Activated naive CD4-positive, alpha-beta T cell (primary cell): ENCODE measurements at places on chromosomes 3 and 15.

DNA sequence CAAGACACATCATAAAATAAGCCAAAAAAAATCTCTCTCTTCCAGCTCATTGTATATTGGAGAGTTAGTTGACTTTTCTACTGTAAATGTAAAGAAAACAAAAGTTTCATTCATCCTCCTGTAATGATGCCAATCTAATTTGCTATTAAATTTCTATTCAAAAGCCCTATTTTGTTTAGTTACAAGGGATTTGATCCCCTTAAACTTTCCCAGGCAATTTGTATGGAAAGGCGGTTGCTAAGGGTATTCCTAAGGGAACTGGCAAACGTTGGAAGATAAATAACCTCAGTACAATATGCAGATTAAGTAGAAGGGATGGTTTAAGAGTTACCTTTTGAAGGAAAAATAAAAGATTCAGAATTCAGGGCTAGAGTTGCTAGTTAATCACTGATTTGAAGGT lies 352.7 kb downstream of the TIGIT start:
- DNase-seq: no peak

- no peak for DNase-seq
These were observed 4.2 kb upstream of the CHL1 start for GRCh38 chr3:192215-192929.

DNA sequence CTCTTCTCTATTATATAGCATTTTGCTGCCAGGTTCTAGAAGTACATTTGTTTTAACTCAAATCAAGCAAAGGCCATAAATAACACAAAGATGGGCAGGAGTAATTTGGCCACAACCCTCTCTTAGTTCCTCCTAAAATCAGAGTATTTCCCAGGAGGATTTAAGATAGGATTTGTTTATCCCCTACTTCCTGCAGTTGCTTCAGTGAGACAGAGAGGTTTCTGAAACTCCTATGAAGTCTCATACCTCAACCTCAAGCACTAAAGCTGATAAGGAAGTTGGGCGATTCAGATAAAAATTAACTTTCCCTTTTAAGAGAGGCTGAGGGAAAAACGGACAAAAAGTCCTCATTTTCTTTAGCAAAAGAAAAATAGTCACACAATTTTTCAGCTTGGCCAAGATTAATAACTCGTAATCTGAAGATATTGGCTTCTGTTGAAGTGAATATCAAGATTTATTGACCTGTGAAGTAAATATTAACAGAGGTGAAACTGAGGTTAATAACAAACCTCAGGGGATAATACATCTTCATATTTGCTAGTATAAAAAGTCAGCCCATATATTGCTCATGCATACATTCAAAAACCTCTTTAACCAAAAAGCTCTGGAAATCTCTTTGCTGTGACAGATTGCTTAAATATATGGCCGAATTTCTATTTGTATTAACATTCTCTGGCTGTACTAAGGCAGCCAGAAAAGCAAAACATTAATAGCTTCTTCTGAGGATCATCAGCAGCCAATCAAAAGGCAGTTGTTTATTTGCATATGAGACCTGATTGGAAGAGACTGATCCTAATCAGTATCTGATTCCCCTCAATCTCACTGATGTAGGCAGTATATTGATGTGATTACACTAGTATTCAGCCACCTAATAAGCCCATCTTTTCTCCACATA lies 90.6 kb upstream of the GADL1 start:
- no peak for DNase-seq

GRCh38 chr3:20185331-20185678 lies 701 bp downstream of the SGO1 start:
- no peak for DNase-seq

- no peak for DNase-seq
These were observed 616.0 kb upstream of the NAALADL2 start for GRCh38 chr3:174243171-174243570.

DNA sequence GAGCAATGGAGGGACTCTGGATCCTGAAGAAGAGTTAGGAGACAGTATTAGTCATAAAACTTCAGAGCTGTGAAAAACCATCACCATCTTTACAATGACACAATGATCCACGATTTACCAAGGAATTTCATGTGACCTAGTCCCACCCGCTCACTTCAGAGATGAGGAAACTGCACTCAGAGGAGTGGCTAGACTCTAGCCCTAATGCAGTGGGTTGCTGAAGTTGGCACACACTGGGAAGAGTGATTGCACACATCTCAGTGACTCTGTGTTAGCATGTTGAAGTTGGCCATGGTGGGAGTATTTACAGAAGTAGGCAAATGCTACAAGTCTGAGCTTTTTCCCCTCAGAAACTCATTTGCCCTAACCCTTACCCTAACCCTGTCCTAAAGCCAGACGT lies 35.2 kb upstream of the SPATA12 start:
- DNase-seq: no peak

GRCh38 chr15:31403096-31403495 lies 76.5 kb downstream of the KLF13 start:
- DNase-seq: no peak

GRCh38 chr3:130853581-130853980 lies 40.3 kb upstream of the ATP2C1 start:
- no peak for DNase-seq

GRCh38 chr3:14305324-14305723 lies 97.1 kb upstream of the SLC6A6 start:
- DNase-seq: no peak

DNA sequence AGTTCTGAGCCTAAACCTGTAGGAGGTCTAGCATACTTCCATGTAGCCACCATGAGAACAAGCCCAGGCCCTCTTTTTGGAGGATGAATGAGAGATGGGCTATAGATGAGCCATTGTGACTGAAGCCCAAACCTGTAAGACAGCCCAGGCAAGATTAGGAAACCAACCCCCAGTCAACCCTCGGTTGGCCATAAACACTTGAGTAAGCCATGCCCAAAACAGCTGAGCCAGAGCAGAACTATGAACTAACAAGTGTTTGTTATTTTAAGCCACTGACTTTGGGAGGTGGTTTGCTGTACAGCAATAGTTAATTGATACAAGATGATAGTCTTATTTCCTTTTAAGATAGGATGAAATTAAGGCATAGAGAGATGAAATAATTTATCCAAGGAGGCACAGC lies 12.4 kb upstream of the CPNE4 start:
- DNase-seq: no peak

DNA sequence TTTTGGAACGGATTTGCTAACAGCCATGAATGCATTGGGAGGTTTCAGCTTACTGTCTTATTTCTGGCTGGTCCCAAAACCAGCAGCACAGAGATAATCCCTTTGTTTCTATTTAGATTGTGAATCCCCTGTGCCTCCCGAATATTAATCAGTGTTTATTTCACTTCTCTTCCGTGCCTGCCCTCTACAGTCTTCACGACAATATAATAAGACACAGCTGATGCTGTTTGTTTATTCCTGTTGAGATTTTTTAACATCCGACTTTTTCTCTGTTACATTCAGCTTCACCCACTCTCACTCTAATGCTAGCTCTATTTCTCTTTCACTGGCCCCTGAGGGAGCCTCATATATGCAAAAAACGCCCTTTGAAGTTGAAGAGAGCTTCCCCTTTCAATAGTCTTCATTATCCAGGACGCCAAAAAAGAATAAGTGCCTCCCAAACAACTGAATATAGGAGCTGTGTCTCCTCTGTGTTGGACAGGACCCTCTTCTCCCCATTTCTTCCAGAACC lies 995.3 kb downstream of the ROBO2 start:
- DNase-seq: no peak

- DNase-seq: no peak
These were observed 7.2 kb upstream of the ABHD10 start for GRCh38 chr3:111971533-111972130.

DNA sequence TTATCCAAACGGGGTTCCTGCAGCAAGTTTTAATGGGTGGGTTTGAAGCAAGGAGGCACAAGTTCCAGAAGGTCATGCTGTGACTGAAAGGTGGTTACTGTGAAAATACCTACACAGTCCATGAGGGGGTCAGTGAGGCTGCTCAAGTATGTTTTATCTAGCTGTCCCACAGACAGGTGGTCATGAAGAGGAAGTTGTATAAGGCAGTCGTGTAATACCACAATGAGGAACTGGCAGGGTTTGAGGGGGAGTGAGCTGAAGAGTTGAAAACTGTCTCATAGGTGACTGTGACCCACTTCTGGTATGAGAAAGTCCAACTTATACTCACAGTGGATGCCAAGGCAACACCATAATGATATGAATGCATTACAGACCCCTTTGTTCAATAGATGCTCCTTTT lies 856.8 kb downstream of the OTOL1 start:
- DNase-seq: no peak

GRCh38 chr3:127753898-127754410 lies 68.4 kb downstream of the MGLL start:
- no peak for DNase-seq

DNA sequence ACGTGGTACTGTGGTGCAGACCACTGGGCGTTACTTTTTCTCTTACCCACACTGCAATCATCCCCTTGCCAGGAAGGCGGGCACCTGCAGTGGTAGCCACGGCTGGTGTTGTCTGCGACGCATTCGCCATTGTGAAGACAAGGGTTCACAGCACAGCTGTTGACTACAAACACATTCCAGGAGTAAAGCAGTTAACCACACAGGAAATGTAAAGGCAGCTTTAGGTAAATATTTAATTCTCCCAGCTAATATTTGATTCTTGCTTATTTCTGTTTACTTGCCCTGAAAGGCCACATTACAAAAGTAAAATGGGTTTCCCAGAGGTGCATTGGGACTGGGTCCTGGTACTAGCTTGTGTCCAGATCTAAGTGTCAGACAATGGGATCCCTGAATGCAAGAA lies 45.4 kb downstream of the HEG1 start:
- no peak for DNase-seq

GRCh38 chr15:76289582-76289981 lies 21.7 kb downstream of the ETFA start:
- no peak for DNase-seq

GRCh38 chr15:87489902-87490665 lies 766.5 kb downstream of the NTRK3 start:
- DNase-seq: no peak

- no peak for DNase-seq
These were observed 25.4 kb upstream of the EDEM1 start for GRCh38 chr3:5162102-5162501.

GRCh38 chr3:55902221-55902900 lies 415.3 kb upstream of the WNT5A start:
- DNase-seq: no peak

DNA sequence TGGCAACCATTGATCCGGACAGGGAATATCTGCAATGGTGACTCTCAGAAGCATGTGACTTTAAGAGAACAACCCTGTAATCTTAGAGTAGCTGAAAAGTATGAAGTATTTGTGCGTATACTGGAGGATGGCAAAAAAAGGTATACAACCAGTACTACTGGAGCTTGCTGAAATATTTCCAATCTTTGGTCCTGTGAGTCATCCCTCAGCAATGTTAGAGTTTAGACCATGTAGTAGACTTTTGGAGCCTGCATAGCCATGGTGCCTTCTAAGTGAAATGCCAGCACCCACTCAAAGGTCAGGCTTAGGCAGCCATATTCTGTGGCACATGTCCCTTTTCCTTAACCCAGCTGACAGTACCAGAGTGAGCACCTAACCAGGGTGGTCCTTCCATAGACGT lies 429.4 kb downstream of the NTRK3 start:
- no peak for DNase-seq
